ENCODE measurements at places on chromosomes 1 and 21.

DNA sequence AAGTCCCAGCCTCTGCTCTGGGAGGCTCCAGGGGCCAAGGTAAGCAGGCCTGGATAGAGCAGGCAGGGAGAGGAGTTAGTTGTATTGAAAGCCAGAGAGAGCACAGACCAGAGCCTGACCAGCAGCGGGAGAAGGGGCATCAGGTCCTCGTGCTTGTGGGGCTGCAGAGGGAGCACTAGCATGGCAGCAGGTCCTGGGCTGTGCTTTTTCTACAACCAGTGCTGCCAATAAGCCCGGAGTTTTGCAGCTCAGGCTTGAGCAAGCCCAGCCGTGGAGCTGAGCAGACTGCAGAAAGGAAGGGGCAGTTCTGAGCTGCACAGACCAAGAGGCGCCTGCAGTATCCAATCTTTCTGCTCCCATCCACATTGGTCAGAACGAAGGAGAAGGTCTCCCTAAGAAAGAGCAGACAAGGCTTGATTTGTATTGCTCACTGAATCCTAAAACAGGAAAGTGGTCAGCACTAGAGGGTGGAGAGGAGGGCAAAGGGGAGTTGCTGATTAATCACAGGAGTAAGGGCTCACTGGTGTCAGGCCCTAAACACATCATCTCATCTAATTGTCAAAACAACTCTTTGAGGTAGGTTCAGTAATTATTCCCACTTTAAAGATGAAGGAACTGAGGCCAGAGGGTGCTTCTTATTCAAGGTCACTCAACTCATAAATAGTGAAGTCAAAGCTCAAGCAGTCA lies 2.7 kb downstream of the DENND2D start:
- DNase-seq, result peak; percentile 61

DNA sequence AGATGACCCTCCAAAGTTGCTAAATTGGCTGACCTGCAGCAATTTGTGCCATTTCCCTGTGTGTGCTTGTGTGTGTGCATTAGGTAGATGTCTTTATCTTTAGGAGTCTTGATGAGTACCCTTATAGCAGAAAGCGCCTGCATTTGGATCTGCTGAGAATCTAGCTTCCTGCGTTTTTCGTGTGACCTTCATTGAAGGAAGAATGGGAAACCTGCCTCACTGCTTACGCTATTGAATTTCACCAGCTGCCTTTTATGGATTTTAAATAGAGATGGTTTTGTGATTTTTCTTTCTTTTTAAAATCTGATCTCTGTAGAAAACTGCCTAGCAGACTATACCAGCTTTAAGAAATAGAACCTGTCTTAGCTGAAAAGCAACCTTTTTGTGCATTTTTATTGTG lies 124.5 kb downstream of the CACHD1 start:
- DNase-seq, result no peak

DNA sequence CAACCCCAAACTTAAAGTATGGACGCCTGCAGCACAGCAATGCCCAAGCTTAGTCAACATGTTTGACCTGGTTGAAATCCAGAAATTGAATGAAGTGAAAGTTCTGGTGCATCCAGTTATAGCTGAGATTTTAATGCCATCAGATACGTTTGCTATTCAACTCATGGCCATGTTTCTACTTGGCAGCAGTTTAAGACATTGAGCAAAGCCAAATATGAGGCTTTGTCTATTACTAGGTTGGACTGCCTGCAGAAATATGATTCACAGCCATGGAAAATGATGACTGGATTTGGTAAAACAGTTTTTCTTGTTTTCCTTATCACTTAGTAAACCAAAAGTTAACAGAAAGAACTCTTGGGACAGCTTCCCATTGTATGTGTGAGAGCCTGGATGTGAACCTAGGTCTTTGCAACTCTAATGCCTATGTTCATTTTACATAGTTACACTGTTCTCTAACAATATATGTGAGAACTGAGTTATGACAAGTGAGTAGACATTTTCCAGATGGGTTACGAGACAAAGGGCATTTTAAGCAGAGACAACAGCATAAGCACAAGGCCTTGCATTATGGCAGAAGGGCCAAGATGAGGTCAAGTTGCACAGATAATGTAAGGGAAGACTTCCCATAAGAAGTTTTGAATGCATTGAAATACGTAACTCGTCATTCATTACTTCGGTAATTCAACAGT lies 32.4 kb upstream of the MYSM1 start:
- no peak for DNase-seq

GRCh38 chr1:61377242-61377958 lies 295.0 kb downstream of the NFIA start:
- no peak for DNase-seq

DNA sequence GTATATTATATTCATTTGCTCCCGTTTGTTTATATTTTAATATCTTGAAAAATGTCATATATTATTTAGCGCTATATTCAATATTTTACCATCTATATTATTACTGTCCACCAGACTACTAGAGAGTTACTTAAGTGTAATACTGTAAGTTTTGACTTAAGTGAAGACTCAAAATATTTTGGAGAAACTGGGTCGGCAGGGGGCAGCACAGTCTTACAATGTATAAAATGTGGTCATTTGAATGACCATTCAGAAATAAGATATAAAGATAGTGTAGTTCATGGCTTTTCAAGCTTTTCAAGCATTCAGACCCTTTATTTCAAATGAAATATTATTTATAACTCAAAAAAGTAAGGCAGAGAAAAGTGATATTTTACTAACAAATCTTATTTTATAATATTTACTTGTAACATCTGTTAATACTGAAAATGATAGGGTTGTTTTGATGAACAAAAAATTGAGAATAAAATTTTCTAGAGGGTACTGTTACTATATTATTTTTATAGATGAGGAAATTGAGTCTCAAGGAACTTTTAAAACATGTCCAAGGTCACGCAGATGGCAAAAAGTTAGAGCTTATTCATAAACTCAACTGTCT lies 89.0 kb upstream of the SERTAD4 start:
- DNase-seq, result peak; percentile 4

GRCh38 chr1:45647248-45648021 lies 23.6 kb upstream of the CCDC17 start:
- DNase-seq, result no peak
